Activated CD4-positive, CD25-positive, alpha-beta regulatory T cell (primary cell): ENCODE measurements at places on chromosomes 11 and 22.

DNA sequence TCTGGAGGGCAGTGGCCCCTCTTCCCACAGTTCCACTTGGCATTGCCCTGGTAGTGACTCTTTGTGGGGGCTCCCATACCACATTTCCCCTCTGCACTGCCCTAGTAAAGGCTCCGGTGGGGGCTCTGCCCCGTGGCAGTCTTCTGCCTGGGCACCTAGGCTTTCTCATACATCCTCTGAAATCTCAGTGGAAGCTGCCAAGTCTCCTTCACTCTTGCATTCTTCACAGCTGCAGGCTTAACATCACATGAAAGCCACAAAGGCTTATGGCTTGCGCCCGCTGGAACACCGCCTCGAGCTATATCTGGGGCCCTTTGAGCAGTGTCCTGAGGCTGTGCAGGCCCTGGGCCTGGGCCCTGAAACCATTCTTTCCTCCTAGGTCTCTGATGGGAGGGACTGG lies 25.3 kb downstream of the PLEKHB1 start:
- DNase-seq, result no peak

- DNase-seq, result no peak
Measured at GRCh38 chr11:126024123-126024522, 38.5 kb downstream of the CDON start.

GRCh38 chr11:27331981-27332380 lies 31.0 kb downstream of the CCDC34 start:
- no peak for DNase-seq

DNA sequence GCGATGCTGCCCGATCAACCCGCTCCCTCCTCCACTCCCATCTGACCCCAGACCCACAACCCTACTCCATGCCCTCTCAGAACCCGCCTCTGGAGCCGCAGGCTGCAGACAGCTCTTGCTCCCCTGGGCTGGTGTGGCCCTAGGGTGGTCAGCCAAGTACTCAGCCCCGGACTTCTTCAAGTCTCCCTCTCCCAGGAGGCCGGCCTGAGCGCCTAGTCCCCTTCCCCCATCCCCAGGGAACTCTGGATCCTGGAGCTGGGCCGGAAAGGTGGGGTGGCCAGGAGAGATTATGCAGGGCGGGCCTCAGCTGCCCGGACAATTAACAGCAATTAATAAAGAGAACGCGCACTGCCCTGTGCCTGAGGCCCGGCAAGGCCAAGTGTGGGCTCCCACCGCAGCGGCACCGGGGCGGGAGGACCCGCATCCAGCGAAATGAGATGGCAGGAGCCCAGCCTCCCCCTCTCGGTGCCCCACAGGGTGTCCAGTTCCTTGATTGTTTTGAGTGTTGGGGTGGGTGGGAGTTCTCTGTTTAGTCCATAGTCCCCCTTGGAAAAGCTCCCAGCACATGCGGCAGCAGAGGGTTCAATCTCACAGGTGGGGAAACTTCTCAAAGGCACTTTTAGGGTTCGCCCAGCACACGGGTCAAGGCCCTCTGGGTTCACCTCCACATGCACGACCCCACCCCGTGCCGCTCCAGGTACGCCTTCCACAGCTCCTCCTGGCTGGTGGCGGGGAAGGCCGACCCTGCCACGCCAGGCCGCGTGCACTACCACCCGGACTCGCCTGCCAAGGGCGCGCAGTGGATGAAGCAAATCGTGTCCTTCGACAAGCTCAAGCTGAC lies 3.1 kb downstream of the TBX1 start:
- no peak for DNase-seq

- DNase-seq, result no peak
Measured at GRCh38 chr11:93921695-93922468, 71.5 kb upstream of the VSTM5 start.

DNA sequence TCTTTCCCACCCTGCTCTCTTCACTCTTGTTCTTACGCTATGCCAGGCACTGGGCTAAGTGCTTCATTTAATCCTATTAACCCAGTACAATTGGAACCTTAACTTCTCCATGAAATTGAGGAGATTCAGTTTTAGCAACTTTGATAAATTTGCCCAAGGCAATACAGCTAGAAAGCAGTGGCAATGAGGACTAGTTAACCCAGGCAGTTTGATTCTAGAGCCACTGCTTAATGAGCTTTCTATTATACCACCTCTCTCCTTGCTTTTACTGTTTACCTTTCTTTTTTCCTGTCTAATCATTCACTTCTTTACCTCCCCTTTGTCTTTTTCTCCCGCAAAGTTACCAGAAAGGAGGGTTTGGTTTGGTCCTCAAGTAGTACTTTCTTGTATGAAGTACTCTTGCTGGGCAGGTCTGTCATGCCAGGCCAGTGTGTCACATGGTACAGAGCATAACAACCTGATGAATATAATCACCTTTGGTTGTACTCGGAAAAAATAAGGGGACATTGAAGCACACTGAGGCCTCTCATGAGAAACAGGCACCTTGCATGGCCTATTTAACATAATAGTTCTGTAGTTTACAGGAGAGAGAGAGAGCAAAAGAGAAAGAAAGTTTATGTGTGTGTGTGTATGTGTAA lies 70.6 kb downstream of the PDHX start:
- no peak for DNase-seq

- no peak for DNase-seq
Measured at GRCh38 chr11:20617346-20618005, 18.1 kb downstream of the SLC6A5 start.

DNA sequence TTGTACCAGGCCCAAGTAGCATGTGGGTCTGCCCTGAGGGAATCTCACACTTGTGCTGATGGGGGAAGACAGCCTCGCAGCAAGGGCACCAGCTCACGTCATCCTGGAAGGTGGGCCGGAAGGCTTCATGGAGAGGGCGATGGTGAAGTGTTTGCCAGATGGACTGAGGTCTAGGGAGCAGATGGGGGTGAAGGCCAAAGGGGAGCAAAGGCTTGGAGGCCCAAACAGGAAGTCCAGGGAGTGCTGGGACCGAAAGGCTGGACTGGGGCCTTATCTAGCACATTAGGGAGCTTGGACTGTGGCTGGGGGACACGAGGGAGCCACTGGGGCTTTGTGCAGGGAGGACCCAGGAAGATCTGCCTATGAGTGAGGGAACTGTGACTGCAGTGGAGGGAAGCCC lies 1.2 kb upstream of the TNFRSF13C start:
- no peak for DNase-seq

GRCh38 chr11:33323421-33323820 lies 66.2 kb downstream of the HIPK3 start:
- no peak for DNase-seq

DNA sequence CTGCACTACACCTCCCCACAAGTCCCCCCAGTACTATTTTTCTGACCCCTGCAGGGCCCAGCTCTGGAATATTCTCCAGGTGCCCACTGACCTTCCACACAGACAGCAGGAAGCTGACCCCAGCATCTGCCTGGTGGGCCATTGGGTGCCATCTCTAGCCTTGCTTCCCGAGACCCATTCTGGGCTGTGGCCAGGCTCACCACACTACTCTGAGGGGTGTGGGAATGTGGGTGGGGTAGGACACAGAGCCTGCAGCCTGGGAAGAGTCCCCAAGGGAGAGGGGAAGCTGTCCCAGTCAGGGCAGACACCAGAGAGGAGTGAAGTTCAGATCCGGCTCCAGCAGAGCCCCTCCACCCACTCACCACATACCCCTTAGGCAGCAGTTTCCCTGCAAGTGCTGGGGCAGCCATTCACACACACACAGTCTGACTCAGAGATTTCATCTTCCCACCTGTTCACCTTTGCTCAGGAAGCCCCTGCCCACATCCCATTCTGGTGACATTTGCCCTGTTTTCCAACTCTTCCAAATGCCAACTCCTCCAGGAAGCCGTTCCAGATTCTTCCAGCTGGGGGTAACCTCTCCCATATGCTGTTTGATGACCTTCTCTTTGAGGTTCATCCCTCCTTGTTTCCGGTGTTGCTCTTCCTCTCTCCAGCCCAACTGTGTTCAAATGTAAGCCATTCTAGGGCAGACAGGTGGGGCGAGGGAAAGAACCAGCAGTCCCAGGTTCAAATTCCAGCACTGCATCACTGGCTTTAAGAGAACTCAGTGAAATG lies 1.9 kb downstream of the SLCO2B1 start:
- no peak for DNase-seq

GRCh38 chr11:131640320-131640719 lies 269.9 kb downstream of the NTM start:
- DNase-seq, result no peak
